ENCODE measurements at places on chromosomes 2 and 18.

DNA sequence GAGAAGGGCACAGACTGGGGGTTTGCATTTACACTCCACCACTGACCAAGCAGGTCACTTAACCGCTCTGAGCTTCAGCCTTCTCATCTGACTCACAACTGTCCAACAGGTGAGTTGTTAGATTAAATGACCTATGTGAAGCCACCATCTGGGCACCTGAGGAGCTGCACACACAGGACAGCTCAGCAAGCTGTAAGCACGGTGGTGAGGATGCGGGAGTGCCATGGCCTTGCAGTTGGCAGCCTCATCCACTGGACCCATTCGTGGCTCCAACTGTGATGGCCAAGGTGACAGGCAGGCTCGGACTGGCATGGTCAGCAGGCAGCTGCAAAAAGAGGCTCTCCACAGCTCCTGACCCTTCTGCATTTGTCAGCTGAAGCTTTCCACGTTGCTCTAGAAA lies 23.3 kb upstream of the AMMECR1L start:
- DNase-seq = no peak

- DNase-seq = no peak
Measured at GRCh38 chr2:201255408-201256033, 4.8 kb upstream of the CASP8 start.

GRCh38 chr18:8744656-8745055 lies 39.3 kb downstream of the MTCL1 start:
- no peak for DNase-seq

DNA sequence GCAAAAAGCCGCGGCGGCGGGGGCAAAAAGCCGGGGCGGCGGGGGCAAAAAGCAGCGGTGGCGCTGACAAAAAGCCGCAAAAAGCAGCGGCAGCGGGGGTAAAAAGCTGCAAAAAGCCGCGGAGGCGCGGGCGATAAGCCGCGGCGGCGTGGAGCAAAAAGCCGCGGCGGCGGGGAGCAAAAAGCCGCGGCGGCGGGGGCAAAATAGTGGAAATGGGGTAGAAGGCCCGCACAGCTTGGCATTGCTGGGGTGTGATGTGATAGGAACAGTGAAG lies 450.1 kb downstream of the ANKRD30B start:
- DNase-seq = no peak

GRCh38 chr2:68385220-68385906 lies 20.3 kb downstream of the PLEK start:
- no peak for DNase-seq

DNA sequence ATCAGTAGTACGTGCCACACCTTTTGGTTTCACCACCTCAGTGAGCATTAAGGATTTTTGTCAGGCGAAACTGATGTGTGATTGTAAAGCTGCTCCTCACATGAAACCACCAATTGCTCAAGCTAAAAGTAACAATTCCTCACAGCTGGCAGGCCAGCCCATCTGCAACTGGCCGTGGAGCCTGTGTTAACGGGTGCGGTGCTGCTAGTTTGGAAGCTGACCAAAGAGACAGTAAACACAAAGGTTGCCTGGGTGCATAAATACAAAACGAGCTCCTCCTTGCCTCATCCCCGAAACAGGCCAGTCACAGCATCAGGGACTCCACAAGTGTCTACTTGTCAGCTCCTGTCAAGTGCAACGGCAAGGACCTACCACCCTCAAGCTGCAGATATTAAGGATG lies 32.0 kb downstream of the LGALSL start:
- DNase-seq = no peak

DNA sequence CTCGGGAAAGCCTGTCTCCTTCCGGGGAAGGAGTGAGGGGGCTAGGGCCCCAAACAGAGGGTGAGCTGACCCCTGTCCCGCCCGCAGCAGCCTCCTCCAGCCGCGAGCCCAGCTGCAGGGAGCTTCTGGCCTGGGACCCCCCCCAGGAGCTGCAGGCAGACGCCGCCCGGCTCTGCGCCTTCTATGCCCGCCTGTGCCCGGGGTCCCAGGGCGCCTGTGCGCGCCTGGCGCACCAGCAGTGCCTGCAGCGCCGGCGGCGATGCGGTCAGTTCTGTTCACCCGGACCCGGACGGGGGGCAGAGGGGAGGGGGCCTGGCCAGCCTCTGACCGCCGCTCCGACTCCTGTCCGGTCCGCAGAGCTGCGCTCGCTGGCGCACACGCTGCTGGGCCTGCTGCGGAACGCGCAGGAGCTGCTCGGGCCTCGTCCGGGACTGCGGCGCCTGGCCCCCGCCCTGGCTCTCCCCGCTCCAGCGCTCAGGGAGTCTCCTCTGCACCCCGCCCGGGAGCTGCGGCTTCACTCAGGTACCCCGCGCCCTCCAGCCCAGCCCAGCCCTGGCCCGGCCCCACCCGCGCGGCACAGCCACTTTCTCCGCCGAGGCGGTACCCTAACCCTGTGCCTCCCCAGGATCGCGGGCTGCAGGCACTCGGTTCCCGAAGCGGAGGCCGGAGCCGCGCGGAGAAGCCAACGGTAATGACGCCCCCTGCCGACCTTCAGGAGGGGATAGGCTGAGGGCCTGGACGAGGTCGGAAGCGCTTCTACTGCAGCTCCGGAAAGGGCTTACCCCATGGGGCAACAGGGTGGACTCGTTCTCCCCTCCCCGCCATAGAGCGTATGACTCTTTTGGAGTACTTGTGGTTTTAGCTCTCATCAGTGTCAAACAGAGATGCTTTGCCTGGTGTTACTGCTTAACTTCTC lies 2.0 kb upstream of the CHRND start:
- no peak for DNase-seq

GRCh38 chr18:74541703-74542555 lies 7.6 kb downstream of the CNDP1 start:
- no peak for DNase-seq

GRCh38 chr2:223613017-223613950 lies 11.1 kb upstream of the SCG2 start:
- DNase-seq = peak; percentile 66

DNA sequence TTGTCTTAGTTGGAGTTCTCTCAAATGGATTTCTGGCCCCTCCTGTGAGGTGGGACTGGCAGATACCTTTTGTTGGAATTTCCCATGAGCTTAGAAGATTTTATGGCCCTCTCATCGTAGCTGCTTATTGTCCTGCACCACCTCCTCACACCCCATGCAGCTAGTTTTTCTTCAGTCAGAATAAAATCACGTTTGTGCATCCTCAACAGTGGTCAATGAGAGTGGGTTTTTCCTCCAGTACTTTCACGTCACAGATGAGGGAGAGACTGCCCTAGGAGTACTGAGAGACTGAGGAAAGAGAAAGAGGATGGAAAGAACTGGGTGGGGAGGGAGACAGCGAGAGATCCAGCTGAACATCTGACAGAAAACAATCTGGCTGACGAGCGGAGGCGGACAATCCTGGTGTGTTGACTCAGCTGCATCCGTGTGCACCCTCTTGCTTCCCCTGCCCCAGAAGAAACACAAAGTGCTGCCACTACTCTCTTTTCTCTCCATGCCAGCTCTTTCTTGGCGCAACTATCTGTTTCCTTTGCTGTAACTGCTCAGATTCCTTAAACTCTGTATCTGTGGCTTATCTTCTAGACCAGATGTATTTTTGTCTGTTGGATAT lies 7.4 kb downstream of the RAPGEF4 start:
- no peak for DNase-seq

GRCh38 chr18:8003878-8004675 lies 437.0 kb downstream of the PTPRM start:
- DNase-seq = no peak

- DNase-seq = no peak
Measured at GRCh38 chr2:97653473-97653872, 7.6 kb downstream of the COX5B start.

- DNase-seq = no peak
Measured at GRCh38 chr18:43009674-43010073, 105.8 kb downstream of the RIT2 start.

GRCh38 chr2:107197594-107198294 lies 311.8 kb upstream of the ST6GAL2 start:
- DNase-seq = no peak

- DNase-seq = no peak
Measured at GRCh38 chr18:12076424-12077140, 17.1 kb upstream of the ANKRD62 start.

DNA sequence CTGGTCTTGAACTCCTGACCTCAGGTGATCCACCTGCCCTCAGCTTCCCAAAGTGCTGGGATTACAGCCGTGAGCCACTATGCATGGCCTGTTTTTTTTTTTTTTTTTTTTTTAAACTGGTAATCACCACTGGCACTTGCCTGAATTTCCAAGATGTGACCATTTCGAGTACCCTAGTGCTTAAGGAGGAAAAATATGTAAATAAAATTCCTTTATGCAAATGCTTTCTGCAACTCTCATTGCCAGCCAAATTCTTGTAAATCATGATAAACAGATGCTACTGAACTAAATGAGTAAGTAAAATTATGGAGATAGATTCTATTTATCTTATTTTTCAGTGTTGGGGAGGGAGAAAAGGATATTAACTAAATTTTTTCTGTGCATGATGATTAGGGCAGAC lies 18.6 kb downstream of the CDCA7 start:
- DNase-seq = no peak

- no peak for DNase-seq
Measured at GRCh38 chr2:31129375-31130171, 8.7 kb downstream of the GALNT14 start.

DNA sequence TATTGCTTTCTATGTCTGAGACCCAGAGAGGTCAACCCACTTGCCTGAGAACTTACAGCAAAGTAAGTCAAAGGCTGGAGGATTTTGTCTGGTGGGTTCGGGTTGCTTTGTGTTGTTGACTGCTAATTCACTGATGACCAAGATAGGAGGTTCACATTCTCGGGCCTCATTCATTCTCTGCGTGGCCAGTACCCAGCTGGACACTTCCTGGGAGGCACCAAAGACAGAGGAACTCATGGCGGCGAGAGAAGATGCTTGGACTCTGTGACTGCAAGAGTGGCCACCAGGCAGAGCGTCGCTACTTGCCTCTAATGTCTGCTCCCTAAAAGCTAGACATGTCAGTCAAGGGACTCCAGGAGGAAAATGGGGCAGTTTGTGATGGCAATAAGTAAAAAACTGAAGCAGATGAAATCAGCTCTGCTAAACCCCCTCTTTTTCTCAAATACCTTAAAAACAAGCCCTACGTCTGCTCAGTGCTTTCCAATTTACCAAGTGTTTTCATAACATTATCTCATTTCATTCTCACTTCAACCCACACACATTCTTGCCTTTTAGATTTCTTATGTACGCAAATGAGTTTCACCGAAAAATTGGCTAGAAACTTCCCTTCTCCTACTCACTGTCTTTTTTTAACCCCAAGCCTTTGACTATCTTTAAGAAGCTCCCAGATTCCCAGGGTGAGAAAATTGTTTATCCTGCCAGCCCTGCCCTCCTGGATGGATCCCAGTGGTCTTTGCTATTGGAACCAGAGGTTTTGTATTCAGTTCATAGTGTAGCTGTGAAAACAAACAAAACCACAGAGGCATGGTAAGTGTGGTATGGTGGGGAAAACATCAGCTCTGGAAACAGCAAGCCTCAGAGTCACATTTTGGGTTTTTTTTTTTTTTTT lies 4.9 kb upstream of the LBH start:
- DNase-seq = no peak

DNA sequence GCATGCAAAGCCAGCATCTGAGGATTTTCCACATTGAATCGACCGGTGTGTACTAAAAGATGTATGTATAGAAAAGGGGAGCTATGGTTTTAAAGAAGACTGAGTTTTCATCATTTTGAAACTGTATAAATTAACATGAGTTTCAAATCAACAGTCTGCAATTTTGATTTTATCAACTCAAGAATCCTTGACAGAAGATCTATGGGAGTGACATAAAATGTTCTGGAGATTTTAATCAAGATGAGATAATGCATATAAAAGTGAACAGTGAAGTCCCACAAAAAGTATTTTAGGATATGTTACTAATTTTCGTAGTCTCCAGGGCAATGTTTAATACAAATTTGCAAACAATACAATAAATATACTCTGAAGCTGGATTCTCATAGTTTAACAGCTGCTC lies 24.0 kb upstream of the CERS6 start:
- DNase-seq = no peak

GRCh38 chr18:42517896-42518295 lies 562.9 kb downstream of the PIK3C3 start:
- no peak for DNase-seq

DNA sequence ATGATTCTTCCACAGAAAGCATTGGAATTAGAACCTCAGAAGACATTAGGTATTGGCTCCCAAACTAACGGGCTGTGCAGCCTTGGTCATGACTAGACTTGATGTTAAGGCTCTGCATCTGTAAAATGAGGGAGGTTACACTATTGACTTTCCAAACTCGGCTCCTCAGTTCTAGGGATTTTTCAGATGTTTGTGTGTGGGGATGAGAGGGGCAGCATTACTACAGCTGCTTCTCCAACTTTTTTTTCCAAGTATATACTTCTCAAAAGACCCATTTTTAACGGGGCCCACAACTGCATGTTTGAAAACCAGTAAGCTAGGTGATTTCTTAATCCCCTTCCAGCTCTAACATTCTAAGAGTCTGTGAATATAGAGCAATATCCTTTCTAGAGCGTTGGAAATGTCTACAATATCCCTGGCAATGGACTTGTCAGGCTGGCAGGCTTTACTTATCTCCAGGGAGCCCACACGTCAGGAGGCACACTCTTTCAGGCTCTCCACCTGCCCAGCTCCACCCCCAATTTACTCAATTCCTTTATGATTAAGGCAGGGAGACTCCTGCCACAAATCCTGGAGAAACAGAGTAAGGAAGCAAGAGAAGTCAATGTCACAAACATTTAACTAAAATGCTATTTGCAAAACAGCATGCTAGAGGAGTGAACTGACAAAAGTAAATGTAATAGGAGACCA lies 844 bp upstream of the MPV17 start:
- DNase-seq = no peak

DNA sequence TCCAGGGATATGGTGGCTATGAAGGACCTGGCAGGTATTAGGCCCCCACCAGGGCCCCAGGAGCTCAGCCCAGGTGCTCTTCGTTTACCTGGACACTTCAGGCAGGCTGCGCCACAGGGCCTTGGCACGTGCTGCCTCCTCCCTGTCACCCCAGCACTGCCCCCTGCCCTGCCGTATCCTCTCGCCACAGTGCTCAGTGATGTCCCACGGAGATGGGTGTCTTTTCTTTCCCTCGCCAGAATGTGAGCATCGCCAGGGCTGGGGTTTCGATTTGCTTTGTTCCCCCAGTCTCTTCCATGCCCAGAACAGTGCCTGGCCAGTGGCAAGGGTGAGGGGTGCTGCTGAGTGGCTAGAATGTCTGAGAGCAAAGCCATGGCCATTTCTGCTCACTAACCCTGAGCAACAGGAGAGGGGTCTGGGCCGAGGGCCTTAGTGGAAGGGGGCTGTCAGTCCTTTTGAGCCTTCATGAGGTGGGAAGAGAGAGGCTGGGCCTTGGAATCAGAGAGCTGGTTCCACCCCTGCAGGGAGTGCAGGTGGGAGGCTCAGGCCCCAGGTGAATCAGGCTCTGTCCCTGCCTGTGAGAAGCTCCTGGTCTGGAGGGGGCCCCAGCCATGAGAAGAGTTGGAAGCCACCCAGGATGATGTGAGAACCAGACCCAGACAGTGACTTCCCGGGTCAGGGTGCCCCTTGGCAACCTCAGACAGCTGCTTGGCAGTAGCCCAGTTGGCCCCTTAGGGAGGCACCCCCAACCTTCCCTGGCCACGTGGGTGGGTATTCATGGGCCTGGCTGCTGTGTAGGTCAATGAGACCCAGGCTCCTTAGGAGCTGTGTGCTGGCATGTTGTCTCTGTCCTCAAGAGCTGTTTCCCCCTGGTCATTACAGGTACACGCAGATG lies 129.9 kb upstream of the HS6ST1 start:
- no peak for DNase-seq

All from Panc1 (cell line).